Osteocyte (in vitro differentiated cells): ENCODE measurements at places on chromosomes 7 and 10. TPM values are rescaled to one million over a fixed set of nuclear protein-coding genes. Genes with fewer than 3 reads are reported as not detected.

DNA sequence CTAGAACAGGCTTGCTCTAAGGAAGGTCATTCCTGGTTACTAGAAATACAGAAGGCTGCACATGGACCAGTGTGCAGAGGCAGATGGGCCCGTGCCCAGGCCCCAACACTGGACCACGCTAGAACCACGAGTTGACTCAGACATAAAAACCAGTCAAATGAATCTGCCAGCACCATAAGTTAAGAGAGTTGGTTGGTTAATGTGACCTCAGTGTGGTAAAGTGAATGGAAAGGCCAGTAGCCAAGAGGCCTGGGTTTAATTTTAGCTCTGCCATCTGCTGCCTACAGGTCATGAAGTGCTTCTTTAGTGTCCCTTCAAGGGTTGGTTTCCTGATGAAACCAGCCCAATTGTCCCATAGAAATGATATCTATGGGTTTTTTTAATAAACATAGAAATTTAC, 329.6 kb upstream of the NRP1 start:
- no peak for DNase-seq

The AKR1D1 gene
- not detected in 2 replicates for total RNA-seq

DNA sequence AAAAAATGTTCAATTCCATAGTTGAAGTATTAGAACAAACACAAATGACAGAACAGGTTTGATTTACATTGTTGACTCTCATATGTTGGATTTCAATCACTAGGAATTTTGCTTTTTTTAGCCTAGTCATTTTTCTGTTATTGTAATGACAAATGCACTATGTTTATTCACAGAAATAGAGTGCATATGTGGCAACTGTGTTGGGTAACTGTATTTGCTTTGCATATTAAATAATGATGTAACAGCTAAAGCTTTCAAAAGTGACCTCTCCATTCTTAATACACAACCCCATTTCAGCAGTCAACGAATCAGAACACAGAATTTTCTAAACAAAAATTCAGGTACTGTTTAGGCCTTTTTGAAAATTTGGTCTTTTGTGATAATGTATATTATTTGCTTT, 54.0 kb upstream of the SLC26A5 start:
- DNase-seq, result no peak

DNA sequence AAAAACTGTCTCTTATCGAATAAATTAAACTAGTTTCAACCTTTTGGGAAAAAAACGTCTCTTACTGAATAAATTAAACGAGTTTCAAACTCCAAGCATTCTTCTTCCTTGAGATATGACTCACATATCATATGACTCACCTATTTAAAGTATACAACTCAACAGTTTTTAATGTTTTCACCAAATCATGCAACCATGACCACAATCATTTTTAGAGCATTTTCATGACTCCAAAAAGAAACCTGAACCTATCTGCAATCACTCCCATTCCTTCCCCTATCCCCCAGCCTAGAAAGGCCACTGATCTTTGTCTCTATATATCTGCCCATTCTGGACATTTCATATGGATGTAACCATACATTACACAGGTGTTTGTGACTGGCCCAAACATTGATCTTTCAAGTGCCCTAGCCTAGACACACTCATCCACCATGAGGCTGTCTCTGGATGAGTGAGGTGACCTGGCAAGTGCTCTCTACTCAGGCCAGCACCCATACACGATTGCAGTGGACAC, 115.3 kb downstream of the PIP4K2A start:
- no peak for DNase-seq
